ENCODE measurements at places on chromosomes 7 and 10.

GRCh38 chr10:98536551-98536950, 89.8 kb upstream of the HPS1 start:
- H3K4me3 ChIP-seq: no peak overlapping the region
- H3K27ac ChIP-seq: no peak overlapping the region
- H3K36me3 ChIP-seq: no peaks in the 10 kb centered on the region
- DNase-seq: no peak
- no peaks in the 10 kb centered on the region for H3K4me1 ChIP-seq

- H3K4me3 ChIP-seq: no peak overlapping the region
- no peaks in the 10 kb centered on the region for H3K27me3 ChIP-seq
- no peaks in the 10 kb centered on the region for H3K36me3 ChIP-seq
- no peaks in the 10 kb centered on the region for H3K4me1 ChIP-seq
- no peak for DNase-seq
Measured at GRCh38 chr7:121562259-121562658, 166.2 kb upstream of the FAM3C start.

DNA sequence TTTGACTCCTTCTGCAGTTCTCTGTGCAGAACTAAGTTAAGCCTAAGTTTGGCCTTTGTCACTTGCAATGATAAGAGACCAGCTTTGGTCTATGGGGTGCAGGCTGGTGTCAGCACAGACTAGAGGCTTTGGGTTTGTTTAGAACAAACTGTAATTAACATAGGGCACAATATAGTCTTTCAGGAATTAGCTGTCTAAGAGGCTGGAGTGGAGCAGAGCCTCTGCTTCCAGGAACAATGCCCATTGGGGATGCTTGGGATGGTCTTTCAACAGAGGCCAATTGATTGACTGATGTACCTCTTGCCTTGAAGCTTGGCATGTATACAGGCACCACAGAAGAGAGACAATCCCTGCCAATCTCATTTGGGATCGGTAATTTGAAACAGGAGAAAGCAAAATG, 4.7 kb downstream of the SUFU start:
- H3K27me3 ChIP-seq: peaks cover 7% of the 10 kb centered on the region
- H3K27ac ChIP-seq: no peak overlapping the region
- H3K4me3 ChIP-seq: no peak overlapping the region
- no peak for DNase-seq
- no peaks in the 10 kb centered on the region for H3K4me1 ChIP-seq

DNA sequence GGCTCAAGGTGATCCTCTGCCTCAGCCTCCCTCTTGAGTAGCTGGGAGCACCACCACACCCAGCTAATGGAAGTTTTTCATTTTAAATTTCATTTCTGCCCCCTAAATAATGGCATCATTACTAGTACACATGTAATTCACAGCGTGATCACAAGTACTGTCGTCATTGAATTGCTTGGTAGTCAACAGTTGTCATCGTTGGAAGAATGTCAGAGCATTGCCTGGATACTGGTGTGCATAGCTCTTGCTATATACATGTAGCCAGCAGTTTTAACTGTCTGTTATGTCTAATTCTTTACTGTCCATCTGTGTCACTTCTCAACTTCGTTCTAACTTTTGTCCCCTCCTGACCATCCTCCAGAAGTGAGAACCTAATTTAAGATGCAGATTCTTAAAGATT, 62.1 kb downstream of the CRPPA start:
- H3K27ac ChIP-seq: no peak overlapping the region
- no peaks in the 10 kb centered on the region for H3K36me3 ChIP-seq
- H3K4me1 ChIP-seq: no peaks in the 10 kb centered on the region

- no peak overlapping the region for H3K4me3 ChIP-seq
- H3K27ac ChIP-seq: no peak overlapping the region
- no peaks in the 10 kb centered on the region for H3K27me3 ChIP-seq
- no peak for DNase-seq
- no peaks in the 10 kb centered on the region for H3K36me3 ChIP-seq
Measured at GRCh38 chr7:110309941-110310340, 781.0 kb upstream of the LRRN3 start.

DNA sequence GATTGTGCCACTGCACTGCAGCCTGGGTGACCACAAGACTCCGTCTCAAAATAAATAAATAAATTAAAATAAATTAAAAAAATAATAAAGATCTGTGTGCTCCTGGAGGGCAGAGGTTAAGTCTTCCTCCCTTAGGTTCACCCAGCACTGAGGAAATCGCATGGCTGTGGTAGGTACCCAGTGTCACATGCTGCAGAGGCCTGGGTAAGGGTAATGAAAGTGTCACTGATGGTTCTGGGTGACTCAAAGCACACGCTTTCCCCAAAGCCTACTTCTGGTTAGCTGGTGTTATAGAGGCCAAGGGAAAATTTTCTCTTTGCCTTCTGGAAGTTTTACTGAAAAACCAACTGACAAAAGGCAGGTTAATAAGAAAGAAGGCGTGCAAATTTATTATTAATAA, 88.8 kb upstream of the ITGB1 start:
- no peaks in the 10 kb centered on the region for H3K27me3 ChIP-seq
- H3K4me1 ChIP-seq: peaks cover 2% of the 10 kb centered on the region
- no peak overlapping the region for H3K4me3 ChIP-seq
- no peak for DNase-seq

DNA sequence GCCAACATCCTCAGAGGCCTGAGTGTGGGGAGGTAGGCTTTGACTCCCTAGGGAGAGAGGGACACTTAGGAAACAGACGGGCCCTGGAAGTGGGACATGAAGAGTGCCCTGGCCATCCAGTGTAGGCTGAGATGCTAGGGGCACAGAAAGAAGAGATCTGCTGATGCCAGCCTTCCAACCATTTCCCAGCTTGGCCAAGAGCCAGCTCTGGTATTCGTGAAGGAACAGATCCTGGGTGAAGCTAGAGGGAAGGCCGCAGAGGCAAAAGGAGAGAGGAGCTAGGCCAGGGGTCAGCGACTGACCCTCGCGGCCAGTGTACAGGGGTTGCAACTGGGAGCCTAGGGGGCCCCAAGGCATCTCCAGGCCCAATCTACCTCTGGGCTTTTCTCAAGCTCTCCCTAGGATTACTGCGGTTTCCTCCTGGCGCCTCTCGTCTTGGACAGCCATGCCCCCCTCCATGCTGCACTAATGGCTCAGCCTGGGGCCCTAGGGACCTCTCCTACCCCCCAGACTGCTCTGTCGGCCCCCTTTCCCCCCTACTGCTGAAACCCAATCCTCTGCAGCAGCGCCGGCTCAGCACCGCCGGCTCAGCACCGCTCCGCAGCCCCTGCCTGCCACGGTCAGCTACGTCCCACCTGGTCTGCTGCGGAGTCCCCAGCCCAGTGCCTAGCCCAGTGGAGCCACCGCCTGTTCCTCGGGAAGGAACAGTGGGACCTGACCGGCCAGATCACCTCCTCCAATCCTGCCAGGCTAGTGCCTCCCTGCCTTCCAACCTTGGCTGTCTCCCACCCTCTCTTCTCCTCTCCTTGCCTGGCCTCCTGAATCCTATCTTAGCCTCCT, at the start of gene ASIC3:
ASIC3 (plus strand) TSS at position 556 of the 840 bp plus-strand sequence. CDS start 355 bp downstream, outside the sequence.
- H3K36me3 ChIP-seq: no peaks in the 10 kb centered on the region
- H3K27ac ChIP-seq: no peak within 1 kb of the TSS
- peaks cover 12% of the 10 kb centered on the region for H3K27me3 ChIP-seq
- H3K4me1 ChIP-seq: peaks cover 4% of the 10 kb centered on the region
- DNase-seq: no peak

DNA sequence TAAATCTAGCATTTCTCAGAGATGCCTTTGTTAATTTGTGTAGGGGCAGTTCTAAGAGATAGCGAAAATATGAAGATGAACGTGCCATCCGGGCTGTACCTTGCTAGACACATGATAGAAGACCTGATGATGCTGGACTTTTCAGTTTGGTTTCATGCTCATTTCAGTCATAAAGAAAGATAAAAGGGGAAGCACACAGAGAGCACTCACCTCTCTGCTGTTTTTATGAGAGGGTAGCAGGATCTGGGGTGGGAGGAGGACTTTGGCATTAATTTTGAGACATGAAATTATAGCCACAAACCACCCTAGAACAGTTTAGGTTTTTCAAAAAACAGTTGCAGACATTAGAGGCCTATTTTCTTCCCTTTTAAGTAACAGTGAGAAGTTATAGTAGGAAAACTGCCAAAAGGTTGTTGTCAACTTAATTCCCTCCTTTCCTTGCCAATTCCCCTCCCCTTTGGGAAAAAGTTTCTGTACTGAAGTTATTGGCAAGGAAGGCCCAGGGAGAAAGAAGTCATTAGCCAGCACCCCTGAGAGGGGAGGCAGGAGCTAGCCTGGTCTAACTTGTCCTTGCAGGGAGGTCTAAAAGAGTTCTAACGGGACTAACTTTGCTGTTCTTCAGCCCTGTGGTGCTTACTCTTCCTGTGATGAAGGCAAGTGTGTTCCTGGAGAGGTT, 2.6 kb downstream of the ST7 start:
- H3K27ac ChIP-seq: no peak overlapping the region
- 0 out of 2 replicates have a peak, but pooled peaks cover 1% of the 10 kb centered on the region for H3K4me1 ChIP-seq

DNA sequence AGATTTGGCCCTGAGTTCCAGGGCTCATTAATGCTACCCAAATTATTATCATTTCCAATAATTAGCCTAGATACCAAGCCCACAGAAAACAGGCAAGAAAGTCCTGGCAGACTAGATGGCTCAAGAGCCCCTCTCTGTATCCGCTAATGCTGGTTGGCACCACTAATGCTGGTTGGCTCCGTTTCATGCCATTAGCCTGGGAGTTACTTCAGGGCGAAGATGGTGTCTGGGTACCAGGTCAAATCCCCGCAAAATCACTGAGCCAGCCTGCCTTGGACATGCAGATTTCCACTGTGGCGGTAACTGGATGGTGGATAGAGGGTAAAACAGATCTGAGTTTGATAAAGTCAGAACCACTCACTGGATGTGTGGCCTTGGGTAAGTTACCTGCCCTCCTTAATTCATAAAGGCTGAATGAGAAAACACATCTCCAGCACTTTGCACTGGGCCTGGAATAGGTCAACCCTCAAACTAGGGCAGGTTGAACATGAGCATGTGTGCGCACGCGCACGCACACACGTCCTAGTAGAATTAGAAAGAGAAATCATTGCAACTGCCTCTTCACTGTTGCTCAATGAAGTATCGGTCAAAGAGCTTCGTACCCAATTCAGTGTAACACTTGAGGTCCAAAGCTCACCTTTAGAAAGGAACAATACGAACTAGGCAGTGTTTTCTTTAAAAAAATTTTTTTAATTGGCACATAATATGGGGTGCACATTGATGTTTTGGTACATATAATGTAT, 91.5 kb downstream of the PRPF18 start:
- H3K27ac ChIP-seq: no peak overlapping the region
- no peak overlapping the region for H3K4me3 ChIP-seq
- H3K36me3 ChIP-seq: no peaks in the 10 kb centered on the region
- H3K4me1 ChIP-seq: peaks cover 2% of the 10 kb centered on the region

DNA sequence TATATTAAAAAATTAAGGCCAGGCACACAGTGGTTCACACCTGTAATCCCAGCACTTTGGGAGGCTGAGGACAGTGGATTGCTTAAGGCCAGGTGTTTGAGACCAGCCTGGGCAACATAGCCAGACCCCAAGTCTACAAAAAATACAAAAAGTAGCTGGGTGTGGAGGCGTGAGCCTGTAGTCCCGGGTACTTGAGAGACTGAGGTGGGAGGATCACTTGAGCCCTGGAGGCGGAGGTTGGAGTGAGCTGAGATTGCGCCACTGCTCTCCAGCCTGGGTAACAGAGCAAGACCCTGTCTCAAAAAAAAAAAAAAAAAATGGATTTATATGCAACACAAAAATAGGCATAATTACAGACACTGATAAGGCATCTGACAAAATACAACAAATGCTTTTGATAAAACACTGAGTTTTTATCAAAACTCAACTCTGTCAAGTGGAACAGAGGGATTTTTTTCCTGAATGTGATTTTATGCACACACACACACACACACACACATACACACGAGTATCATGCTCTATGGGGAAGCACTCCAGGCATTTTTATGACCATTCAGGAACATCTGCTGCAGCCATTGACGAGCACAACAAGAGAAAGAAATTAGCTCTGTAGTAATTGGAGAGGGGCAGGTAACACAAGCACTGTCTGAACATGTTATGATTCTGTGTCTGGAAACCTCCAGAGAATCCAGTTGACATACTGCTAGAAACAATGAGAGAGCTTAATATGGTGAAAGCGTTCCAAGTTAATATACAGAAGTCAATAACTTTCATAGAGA, 193.1 kb downstream of the WDR37 start:
- H3K27me3 ChIP-seq: no peaks in the 10 kb centered on the region
- H3K27ac ChIP-seq: no peak overlapping the region
- no peak overlapping the region for H3K4me3 ChIP-seq

- H3K36me3 ChIP-seq: no peaks in the 10 kb centered on the region
- H3K4me3 ChIP-seq: no peak overlapping the region
- H3K4me1 ChIP-seq: peaks cover 6% of the 10 kb centered on the region
- no peak for DNase-seq
- no peaks in the 10 kb centered on the region for H3K27me3 ChIP-seq
Measured at GRCh38 chr7:139543801-139544603, 20.5 kb downstream of the CLEC2L start.

DNA sequence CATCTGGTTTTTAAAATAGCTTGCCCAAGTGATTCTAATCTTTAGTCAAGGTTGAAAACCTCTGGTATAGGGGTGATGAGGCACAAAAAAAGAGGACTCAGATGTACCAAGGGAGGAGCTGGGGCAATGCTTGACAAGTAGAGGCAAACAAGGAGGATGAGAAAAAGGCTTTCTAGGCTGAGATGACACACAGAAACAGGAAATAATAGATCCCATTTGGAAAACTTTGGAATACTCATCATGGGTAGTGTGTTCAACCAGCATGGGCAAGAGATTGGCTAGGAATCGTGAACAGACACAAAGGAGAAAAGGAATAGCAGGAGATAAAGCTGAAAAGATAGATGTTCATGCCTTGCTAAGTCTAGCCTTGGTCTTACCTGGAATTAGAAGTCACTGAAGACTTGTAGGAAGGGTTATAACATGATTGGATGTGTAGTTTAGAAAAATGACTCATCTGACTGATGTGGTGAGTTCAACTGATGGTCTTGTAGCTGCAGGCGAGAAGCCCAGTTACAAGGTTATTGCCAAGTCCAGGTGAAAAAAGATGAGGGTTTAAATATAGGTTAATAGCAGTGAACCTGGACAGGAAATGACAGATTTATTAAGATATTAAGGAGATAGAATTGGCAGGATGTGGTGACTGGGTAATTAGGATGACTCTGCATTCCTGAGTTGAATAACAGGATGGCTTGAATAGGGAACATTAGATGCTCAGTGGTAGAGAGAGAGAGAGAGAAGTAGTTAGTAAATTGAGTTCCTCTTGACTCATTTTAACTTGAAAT, 214.0 kb upstream of the LRGUK start:
- H3K27me3 ChIP-seq: no peaks in the 10 kb centered on the region
- H3K36me3 ChIP-seq: no peaks in the 10 kb centered on the region
- H3K27ac ChIP-seq: no peak overlapping the region
- H3K4me1 ChIP-seq: no peaks in the 10 kb centered on the region

DNA sequence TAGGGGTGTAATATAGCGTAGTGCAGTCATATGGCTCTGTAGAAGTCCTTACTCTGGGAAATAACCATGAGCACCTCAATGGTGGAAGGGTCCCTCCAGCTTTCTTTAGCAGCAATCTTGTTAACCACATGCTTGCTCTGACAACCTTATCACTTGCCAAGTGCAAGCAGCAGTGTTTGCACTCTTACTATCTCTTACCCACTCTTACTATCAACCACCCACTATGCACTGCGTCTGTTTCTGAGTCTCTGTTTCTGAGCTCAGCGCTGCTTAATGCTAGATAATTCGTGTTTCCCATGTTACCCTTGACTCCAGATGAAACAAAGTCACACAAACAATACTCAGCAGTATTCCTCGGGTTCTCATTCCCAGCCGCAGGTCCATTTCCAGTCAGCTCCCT, 433.7 kb upstream of the PFKP start:
- no peaks in the 10 kb centered on the region for H3K36me3 ChIP-seq
- H3K4me1 ChIP-seq: no peaks in the 10 kb centered on the region
- no peak for DNase-seq

Data from iPS DF 6.9 (cell line).